ENCODE measurements at places on chromosomes 11 and 22.
A peak's percentile ranks its signal among the peaks of the same experiment; 100 is the strongest.

DNA sequence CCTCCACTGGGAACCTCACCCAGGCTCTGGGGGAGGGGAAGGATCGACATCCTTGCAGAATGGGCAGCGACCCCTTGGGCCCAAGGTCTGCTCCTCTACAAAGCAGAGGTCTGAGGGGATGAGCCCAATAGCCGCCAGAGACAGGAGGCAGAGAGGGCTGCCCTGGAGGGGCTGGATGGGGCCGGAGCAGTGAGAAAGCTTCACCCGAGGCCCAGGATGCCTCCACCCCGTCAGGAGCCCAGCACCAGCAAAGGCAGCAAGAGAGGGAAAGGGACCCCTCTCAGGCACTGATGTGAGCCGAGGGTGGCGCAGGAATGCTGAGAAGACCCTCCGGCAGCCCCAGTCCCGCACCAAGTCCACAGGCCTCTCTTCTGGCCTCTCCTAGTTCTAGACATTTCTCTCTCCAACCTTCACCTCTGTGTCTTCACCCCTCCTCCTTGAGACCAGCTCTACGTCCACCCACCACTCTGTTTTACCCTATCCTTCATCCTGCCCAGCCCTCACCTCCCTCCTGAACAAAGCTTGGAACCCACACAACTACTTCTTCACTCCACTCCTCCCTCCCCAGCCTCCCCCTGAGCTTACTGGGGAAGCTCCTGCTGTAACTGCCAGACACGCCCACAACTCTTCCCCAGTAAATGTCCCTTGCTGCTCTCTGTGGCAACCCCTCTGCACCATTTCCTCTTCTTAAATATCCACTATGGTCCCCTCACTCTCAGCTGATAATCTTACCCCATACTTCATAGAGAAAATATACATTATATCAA is 131.9 kb downstream of the MPPED1 start:
- no peak for DNase-seq

- no peak for DNase-seq
These were observed 384.5 kb upstream of the KIRREL3 start for GRCh38 chr11:127385071-127385470.

- DNase-seq, result no peak
These were observed 4.9 kb downstream of the NDUFC2 start for GRCh38 chr11:78074756-78075155.

- DNase-seq, result no peak
These were observed 23.3 kb downstream of the BCR start for GRCh38 chr22:23203452-23204124.

DNA sequence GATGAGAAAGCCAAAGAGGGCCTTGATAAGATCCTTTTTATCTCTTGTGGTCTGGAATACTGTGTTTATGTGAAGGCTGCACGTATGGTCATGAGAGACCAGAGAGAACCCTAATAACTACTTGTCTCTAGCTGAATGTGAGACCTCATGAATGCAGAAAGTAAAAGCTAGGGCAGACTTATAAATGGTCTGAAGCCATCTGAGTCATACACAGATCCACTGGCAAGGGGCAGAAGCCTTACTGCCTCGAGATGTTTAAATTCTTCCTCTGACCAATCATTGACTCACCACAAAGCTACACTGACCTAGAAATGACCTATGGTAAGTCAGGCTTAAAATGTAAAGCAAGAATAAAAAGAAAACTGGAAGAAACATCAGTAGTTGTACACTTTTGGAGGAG is 22.7 kb upstream of the OR4B1 start:
- DNase-seq, result no peak

DNA sequence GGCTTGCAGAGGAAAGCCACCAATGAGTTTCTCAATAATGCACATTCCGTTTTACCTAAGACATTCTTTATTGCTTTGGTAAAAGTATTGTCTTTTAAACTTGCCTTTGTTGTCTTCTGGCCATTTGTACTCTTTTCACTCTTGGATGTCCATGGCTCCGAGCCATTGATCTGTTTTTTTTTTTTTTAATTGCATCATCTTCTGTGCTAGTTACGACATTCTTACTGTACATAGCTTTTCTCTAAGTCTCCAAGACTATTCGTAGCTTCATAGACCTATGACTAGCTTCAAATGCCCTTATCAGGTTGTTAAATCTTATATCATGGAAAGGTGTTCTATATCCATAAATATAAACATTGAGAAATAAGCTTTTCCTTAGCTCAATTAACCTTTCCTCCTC is 1522.6 kb downstream of the FAM181B start:
- no peak for DNase-seq

DNA sequence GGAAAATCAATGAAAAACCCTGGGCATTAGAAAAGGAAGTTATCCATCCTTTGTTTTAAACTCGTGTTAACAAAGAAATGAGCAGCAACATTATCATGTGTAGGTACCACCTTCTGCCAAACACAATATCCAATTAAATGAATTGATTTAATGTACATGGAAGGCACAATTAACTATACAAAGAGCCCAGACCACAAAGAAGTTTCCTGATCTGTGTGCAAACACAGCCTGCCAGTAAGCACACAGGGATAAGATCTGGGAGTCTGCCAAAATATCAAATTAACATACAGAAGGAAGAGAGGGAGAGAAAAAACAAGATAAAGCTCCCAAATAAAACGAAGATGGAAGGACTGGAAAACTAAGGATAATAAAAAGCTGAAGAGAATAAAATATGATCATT is 54.1 kb upstream of the SLC25A1 start:
- peak; percentile 39 for DNase-seq

DNA sequence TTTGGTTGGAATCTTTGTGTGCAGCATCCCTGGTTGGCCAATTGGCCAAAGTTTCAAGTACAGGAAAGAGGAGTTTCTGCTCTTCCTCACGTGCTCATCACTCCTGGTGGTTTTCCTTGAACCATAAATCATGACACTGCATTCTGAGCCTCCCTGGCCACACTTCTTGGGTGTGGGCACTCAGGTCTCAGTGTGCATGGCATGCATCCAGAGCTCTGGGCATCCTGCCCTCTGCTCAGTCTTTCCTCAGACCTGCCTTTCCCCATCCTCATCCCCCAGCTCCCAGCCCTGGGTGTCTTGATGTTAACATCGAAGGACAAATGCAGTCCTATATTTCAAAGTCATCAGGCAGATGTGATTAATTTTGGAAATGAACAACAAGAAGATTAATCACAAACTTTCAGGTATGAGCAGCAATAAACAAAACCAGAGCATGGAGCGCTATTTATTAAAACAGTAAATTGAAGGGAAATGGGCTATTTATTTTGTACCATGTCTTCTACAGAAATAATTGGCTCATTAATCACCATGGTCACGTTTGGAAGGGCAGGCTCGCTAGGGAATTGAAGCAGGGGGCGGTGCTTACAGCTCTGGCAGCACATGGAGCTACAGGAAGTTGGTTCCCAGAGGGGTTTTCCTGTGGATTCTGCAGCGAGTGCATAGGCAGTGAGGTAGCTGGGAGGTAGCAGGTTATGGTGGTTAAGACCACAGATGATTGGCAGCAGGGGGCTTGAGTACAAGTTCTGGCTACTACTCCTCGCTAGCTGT is 89.6 kb downstream of the CSNK2A3 start:
- no peak for DNase-seq

GRCh38 chr11:110475671-110476070 is 45.9 kb downstream of the FDX1 start:
- DNase-seq, result no peak

DNA sequence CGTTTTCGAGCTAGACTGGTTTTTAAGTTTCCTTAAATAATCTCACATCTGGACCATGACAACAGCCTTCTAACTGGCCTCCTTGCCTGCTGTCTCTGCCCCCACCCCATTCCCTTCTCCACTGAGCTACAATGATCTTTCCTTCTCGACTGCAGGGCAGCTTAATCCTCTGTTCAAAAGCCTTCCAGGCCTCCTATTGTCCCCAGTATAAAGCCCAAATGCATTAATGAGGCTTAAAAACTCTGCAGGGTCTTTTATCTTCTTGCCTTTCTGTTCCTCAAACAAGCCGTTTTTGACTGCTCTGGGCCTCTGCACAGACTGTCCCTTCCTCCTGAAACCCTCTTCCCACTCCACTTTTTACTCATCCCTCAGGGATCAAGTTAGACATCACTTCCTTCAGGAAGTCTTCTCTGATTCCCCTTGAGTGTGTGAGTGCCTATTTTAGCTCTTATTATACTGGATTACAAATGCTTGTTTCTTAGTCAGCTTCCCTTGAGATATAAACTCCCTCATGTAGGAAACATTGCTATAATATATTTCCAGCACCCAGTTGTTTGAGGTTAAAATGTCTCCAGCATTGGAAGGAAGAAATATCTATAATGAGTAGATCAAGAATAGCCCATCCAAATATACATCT is 23.6 kb upstream of the PAMR1 start:
- no peak for DNase-seq

DNA sequence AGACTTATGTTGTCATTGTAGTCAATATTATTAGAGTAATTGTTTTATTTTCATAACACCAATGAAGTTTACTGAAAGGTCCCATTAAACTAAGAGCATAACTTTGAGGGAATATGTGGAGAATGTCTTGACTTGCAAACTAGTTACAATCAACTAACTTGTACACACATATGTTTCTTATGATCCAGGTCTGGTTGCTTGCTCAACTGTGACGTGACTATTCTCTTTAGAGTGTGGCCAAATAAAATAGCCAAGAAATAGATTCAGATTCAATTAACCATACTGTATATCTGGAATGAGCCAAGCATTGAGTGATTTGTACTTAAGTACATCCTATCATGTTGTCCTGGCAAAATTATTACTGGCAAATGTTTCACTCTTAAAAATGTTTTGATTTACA is 101.7 kb downstream of the METTL15 start:
- no peak for DNase-seq

- DNase-seq, result no peak
These were observed 40.7 kb downstream of the LRP5 start for GRCh38 chr11:68353118-68353517.

GRCh38 chr22:31635638-31636306 is 26.2 kb downstream of the PISD start:
- DNase-seq, result no peak

- no peak for DNase-seq
These were observed 33.8 kb downstream of the OR2AG2 start for GRCh38 chr11:6737872-6738466.

- peak; percentile 55 for DNase-seq
These were observed 3.2 kb upstream of the GAB2 start for GRCh38 chr11:78420796-78421209.

DNA sequence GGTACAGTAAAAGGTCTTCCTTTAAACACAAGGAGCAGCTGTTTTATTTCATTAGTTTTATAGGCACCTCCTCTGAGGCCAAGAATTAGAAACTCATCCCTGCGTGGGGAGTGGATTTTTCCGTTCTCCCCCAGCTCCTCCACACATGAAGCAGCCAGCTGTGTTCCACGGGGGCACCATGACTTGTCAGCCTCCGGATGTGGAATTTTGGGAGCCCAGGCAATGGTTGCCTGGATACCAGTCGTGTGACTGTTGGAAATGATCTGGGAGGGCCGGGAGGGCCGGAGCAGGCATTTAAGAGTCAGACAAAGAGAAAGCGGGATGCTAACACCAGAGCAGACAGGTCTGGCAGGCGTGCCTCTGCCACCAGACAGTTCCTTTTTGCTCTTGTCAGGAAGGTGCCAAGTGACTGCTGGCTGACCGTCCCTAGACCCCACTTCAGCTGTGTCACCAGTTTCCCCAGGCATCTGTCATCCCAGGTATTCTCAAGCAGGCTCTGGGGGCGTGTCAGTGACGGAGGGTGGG is 15.9 kb upstream of the CDC42EP2 start:
- DNase-seq, result no peak

GRCh38 chr22:37443977-37444376 is 16.7 kb upstream of the ELFN2 start:
- no peak for DNase-seq

DNA sequence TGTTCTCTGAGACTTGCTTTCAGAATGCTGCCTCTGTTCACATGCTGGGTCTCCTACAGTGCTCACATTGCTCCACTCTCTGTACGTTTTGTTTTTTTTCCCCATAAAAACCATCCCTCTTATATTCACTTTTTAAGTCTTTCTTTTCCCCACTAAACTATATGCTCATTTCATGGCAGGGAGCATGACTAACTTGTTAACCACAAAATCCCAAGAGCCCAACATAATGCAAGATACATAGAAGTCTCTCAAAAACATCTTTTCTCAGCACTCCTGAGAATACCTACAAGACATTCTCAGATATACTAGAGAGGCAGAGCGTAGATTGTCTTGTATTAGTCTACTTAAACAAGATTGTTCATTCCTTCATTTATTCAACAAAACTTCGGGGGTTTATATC is 73.3 kb downstream of the FAM76B start:
- DNase-seq, result no peak

Measured in NCI-H2107 (cell line).